Renal cortex interstitium (tissue), 15 donors: ENCODE measurements at places on chromosomes 11 and 22. TPM values are rescaled to one million over a fixed set of nuclear protein-coding genes. Genes with fewer than 3 reads are reported as not detected.

DNA sequence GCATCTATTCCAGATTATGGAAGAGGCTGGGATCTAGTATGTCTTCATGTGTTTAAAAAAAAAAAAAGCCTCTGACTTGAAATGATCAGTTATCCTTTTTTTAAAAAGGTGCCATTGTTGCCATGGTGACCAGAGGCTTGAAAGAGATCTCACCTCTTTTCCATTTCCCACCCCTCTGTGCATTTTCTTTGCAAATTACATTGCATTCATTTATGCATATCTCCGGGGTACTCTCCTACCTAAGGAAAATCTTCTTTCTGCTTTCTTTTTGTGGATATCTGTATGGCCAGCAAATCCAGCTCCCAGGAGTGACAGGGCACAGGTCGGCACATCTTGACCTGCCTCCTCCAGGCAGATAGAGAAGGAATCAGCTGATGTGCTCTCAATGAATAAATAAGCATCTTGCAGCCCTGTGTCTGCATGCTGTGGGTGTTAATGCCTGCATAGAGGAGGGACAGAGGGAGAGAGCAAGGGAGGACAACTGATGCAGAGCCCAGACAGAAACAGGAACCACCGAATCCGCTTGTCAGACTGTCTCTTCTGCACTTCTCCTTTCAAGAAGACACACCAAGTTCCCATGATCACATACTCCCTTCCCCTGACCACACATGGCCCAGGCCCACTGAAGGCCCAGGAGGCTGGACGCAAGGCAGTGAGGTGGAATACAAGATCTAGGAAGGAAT lies 50.9 kb downstream of the CWC15 start:
- no peak for DNase-seq

ZNRF3 gene
- polyA plus RNA-seq: 29.6 TPM

DNA sequence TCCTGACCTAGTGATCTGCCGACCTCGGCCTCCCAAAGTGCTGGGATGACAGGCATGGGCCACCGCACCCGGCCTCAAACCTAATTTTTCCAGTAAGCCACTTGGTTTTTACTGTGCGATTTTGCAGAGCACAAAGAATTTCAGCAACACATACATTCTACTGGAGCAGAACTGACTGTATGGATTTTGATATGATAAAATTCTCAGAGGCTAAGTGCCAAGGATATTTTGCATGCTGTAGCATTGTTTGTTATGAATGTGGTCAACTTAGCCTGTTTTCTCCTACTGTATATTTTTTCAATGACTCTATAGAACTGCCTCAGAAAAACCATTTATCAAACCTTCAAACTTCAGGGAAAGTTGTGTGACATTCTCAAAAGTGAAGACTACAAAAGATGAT lies 89.2 kb downstream of the FAT3 start:
- DNase-seq: no peak

GRCh38 chr22:19271856-19272535 lies 19.5 kb downstream of the CLTCL1 start:
- no peak for DNase-seq

DNA sequence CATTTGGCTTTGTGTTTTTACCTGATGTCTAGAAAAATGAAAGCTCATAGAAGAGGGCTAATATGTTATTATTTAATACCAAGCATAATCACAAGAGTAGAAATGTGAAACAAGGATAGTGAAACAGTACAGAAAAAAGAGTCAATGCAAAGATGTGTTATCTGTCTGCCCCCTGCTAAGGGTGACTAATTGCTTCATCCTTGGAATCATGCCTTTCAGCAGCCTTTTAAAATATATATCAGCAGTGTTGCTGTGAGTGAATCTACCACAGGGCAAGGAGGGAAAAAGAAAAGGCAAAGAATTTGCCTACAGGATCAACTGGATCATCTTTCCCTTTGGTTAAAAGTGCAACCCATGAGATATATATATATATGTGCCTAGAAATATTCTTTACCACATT lies 867.2 kb upstream of the RAG2 start:
- DNase-seq: no peak

- DNase-seq: no peak
Measured at GRCh38 chr11:47220401-47220821, 5.6 kb downstream of the DDB2 start.

- DNase-seq: no peak
Measured at GRCh38 chr11:122179961-122180834, 64.2 kb upstream of the BLID start.

PRRG4 gene
- 6.5 TPM for polyA plus RNA-seq

GRCh38 chr11:67302571-67303131 lies 679 bp upstream of the SSH3 start:
- no peak for DNase-seq

DNA sequence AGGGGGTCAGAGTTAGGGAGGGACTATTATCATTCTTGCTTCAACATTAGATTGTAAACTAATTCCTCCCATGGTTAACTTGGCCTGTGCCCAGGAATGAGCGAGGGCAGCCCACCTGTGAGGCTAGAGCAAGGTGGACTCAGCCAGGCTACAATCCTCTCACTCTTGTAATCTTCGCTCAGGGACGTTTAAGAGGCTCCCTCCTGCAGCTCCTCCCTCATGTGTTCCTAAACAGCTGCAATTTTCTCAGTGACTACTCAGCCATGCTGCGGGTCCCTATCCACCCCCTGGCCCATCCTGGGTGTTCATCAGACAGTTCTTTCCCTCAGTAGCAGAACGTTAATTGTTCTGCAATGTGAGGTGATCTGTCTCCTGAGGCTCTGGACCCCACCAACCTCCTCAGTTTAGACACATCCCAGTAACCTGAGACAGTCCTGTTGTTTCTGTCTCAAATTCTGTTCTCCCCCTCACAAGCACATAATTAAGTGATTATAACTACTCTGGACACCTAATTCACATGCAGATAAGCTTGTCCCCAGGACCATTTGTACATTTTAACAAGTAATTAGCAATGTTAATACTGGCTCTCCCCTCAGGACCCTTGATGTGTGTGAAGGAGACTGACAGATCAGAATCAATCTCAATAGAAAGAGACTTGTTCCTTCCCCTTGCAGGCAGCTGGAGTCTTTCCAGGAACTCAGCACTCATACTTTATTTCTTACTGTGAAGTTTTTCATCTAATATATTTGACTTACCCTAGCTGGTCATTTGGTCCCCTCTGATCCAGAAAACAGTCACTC lies 337.2 kb upstream of the B3GAT1 start:
- DNase-seq: no peak

BRSK2 gene
- polyA plus RNA-seq: 1.7 TPM

DNA sequence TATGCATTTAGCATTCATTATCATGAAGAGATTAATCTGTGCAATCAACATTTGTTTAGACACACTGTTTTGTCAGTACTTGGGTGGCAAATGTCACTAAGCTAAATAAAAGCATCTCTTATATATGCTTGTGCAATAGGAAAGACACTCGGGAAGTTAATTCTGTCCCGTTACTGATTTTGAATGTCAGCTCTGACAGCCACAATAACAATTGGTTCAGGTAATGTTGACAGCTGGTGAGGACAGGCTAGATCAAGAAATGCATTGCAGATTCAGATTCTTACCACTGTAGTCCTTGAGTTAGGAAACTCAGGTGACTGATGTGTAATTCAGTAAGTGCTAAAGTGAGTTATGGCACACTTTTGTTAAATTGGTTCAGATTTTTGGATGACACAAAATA lies 523.8 kb upstream of the FAT3 start:
- DNase-seq: no peak

RABL2B gene
- polyA plus RNA-seq: 59.5 TPM

- DNase-seq: no peak
Measured at GRCh38 chr11:14549891-14550290, 29.7 kb upstream of the PSMA1 start.

ASPHD2 gene
- 3.6 TPM for polyA plus RNA-seq

DNA sequence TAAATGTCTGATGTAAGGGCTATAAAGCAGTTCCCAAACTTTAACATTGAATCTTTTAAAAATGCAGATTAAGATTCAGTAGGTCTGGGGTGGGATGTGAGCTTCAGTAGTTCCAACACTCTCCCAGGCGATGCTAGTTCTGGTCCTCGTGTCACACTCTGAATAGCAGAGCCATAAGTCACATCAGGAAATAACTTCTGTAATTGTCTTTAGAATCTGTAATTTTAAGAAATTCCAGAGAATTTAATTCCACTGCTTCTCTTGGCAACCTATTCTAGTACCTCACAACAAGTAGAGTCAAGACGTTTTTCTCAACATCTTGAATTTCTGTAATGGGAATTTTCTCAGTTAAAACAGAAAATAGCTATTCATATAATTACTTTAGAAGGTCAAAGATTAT lies 223.1 kb downstream of the TMEM135 start:
- no peak for DNase-seq

KCTD14 gene
- polyA plus RNA-seq: 13.0 TPM

- no peak for DNase-seq
Measured at GRCh38 chr22:21922370-21923162, 30.1 kb downstream of the PPM1F start.

- no peak for DNase-seq
Measured at GRCh38 chr22:23058481-23059283, 11.6 kb upstream of the GNAZ start.

DNA sequence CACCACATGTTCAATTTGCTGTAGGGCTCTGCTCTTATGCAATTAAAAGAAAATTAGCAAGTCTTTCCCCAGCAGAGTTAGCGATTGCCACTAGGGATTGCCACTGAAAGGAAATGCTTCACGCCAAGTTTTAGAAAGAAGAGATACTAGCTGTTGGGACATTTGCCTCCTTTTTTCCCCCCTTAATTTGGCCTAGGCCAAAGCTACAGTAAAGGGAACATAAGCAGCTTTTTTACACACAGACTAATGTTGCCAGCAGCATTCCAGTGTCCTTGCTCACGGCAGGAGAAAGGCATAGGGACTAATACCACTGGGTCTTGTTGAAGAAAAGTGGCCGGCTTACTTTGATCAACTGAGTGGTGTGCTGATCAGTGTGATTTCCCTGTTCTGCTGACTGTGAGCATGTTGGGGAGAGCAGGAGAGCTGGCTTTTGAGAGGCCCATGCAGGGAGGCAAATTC lies 71.2 kb downstream of the PHF21A start:
- peak; percentile 28 for DNase-seq

DNA sequence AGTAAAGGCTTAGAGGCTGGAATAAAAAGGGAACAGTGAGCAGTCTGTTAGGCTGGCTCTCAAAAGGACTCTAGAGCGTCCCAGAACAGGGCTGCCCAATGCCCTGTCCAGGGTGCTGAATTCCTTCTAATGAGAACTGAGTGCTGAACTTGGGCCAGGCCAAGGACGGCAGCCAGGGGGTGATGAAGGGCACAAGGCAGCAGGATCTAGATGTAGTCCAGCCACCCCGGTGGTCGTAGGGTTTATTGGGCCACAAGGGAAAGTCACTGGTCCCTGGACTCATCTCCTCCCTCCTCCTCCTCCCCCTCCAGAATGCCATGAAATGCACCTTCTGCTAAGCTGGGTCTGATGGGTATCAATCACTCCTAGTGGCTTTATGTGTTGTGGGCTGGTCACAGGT lies 19.2 kb downstream of the NPTXR start:
- peak; percentile 63 for DNase-seq

MYOD1 gene
- not detected for polyA plus RNA-seq

GRCh38 chr22:37581504-37581903 lies 1.6 kb upstream of the LGALS2 start:
- no peak for DNase-seq

- DNase-seq: no peak
Measured at GRCh38 chr11:125398994-125399640, 96.9 kb downstream of the FEZ1 start.

GRCh38 chr11:2363577-2364370 lies 13.3 kb upstream of the CD81 start:
- no peak for DNase-seq

DNA sequence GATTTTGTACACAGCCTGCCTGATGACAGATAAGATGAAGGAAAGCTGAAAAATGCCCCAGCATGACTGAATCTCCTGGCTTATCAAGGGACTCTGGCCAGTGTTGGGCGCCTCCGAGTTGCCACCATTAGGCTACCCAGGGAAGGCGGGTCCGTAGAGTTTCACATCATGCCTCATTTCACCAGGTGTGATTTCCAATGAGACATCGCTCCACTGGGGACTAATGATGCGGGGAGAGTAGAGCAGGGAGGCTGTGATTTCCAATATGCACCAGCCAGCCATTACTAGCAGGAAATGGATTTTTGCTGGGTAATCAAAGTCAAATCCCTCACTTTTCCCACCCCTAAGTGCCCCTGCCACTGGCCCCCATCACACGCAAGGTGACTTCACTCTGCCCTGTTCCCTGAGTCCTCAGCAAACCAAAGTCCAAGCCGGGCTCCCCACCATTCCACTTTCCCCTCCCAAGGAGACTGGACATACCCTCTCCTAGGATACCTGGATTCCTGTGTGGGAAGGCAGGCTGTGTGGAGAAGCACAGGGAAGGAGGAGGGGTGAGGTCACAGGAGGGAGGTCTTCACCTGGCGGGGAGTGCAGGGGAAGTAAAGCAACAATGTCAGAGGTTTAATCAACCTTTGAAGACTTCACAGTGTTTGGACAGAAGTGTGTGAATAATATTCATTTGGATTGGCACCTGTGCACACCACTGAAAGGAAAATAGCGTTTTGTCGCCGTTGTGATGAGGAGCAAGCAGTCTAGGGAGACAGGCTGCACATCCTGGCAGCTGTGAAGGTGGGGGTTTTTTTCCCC lies 613.3 kb upstream of the CADM1 start:
- DNase-seq: no peak

GRCh38 chr22:42452916-42453315 lies 20.7 kb upstream of the NFAM1 start:
- DNase-seq: no peak

DNA sequence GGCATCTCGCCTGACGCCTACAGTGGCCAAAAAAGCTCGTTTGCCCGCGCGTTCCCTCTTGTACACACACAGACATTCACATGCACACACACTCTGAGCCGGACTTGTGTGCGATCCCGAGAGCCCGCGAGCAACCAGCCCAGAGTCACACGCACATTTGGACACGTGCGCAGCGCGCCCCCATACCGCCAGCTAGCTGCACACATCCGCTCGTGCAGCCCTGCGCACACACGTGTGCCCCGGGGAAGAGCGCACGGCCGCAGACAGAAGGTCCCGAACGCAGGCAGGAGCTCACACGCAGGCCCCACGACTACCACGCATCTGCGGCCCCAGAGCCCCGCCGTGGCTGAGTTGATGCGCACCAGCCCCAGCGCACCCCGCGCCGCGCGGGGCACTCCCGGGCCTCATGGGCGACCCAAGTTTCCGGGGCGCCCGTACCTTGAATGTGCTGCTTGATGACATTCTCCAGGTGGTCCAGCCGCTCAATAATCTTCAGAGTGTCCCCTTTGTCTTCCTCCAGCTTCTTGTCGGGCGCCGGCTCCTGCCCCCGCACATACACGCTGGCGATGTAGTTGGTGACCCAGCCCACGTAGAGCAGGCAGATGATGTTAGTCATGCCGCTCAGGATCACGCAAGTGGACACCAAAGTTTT lies 758 bp downstream of the GALNT18 start:
- DNase-seq: no peak

HIC2 gene
- polyA plus RNA-seq: 9.1 TPM

- no peak for DNase-seq
Measured at GRCh38 chr11:94417386-94417987, 16.3 kb upstream of the GPR83 start.

- no peak for DNase-seq
Measured at GRCh38 chr11:44248109-44248508, 61.8 kb downstream of the ALX4 start.

GRCh38 chr11:131370901-131371790 lies 731 bp downstream of the NTM start:
- no peak for DNase-seq

GRCh38 chr11:10385696-10386095 lies 69.4 kb upstream of the AMPD3 start:
- DNase-seq: no peak
